ENCODE measurements at places on chromosomes 5 and 9.

GRCh38 chr5:177419046-177419445, 7.4 kb upstream of the GRK6 start:
- no peak for DNase-seq

DNA sequence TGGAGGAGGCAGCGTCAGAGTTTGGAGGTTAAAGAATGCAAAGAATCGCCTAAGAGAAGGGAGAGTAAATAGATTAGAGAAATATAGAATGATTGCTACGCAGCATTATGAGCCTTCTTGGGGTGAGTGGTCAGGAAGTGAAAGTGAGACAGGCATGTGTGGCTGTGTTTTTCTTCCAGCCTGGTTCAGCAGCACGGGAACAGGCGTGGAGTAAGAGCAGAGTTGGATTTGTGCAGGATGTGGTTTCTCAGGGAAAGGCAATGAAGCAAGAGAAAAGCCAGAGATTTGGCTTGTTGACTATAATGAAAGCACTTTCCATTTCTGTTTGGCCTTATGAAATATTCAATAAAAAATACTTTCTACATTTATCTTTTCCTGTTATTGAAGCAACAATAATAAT, 34.3 kb upstream of the FRMD3 start:
- DNase-seq = no peak

- no peak for DNase-seq
Measured at GRCh38 chr9:83642793-83643192, 19.9 kb downstream of the IDNK start.

DNA sequence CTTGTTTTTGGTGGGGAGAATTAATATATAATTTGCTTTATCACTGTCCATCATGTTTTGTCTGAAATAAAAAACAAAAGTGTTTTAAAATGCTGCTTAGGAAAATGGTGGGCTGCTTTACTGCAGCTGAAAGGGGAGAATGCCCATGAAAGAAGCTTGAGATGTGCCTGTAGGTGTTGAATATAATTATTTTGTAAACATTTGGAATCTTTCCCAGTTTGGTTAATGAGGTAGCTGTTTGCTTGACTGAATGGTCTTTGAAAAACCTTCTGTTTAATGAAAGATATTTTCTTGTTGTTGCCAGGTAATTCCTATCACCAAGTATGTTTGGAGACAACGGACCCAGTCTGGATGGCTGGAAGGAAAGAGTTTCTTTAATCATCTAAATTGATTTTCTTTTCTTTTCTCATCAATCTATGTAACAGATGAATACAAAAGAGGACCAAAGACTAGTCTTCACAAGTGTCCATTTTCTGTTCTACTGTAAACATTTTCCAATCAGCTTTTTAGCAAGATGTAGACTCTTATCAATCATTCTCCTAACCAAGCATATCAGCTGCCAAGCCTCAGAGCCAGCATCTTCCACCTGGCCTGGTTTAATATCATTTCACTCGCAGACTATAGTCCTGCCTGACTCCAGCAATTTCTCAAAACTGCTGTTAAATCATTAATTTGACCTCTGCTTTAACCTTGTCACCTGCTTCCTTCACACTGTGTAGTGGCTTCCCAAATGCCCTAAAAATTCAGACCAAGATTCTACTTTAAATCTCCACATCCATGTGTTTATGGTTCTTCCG, 441.2 kb upstream of the CHD1 start:
- DNase-seq = peak; percentile 57
